CMK (cell line): ENCODE measurements at places on chromosomes 7 and 10.

DNA sequence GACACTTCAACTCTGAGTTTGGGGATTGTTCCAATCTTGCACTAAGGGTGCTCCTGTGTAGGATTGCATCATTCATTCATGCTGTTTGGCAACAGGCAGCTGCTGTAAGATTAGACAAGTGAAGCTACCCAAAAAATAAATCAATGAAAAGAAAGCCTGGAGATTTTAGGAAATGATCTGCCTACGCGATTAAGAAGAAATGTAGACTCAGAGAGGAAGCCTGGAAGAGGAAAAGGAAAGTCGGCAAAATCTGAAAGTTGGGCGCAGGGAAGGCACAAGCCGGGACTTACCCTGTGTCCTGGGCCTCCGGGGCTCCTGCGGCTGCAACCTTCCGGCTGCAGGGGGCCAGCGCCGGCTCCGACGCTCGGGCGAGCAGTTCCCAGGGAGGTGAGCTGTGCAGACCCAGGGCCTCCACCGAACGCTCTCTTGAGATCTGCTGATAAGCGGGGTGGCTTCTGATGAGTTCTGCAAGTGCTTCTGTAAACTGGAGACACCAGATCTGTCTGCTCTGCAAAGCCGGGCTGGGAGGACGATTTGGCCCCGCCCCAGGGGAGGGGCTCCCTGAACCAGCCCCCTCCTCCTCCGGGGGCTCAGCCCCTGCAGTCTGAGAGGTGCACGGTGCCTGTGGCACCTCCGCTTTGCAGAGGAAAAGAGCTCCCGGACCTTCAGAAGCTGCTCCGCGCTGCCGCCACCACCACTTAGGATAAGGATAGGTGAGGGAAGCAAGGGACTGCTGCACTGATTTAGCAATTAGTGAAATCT lies 17.4 kb downstream of the PSPH start:
- peak; percentile 74 for DNase-seq

- DNase-seq, result no peak
These were observed 30.0 kb downstream of the GUSB start for GRCh38 chr7:65951837-65952578.

GRCh38 chr7:47726047-47726726 lies 144.3 kb upstream of the TNS3 start:
- DNase-seq, result no peak

- DNase-seq, result no peak
These were observed 10.0 kb upstream of the GTF2IRD1 start for GRCh38 chr7:74443543-74444247.

- DNase-seq, result no peak
These were observed 197.0 kb upstream of the AGK start for GRCh38 chr7:141354251-141354650.

DNA sequence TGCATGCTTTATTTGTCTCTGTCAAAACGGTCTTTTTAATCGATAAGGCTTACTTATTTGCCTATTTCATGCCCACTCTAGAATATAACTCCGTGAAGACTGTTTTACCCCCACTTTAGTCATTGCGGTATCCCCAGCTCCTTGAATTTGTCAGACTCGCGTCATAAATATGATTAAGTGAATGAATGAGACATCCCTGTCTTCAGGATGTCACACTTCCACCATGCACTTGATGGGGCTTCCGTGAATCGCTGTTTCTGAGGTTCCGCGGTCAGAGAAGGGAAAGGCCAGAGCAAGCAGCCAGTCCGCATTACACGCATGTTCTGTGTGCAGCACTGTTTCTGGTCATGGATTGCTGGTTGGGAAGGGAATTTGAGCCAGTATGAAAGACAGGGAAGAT lies 138.8 kb downstream of the CELF2 start:
- no peak for DNase-seq

DNA sequence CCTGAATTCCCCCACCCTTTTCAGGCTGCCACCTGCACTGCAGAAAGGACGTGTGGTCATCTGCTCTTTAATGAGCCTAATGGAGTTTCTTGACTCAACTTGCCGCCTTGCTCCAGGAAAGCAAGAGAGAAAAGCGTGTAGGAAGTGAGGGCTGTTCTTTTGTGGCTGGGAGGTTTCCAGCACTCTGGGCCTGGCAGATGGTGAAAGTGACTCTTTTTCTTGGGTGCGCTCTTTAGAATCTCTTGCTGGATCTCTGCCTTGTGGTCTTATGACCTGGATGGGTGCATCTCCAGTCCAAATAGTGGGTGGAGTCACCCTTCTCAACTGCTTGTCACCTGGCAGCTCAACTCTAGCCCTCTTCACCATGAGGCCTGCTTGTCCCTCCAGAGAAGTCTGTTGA lies 244.0 kb downstream of the SORCS1 start:
- no peak for DNase-seq
